ENCODE measurements at places on chromosomes 6 and 20.

GRCh38 chr20:36155629-36155971 is 1.1 kb downstream of the EPB41L1 start:
- DNase-seq: no peak

GRCh38 chr6:37624606-37625574 is 72.8 kb downstream of the MDGA1 start:
- peak; percentile 62 for DNase-seq

GRCh38 chr20:2116170-2116940 is 14.7 kb downstream of the STK35 start:
- DNase-seq: no peak

GRCh38 chr20:17142666-17143065 is 84.2 kb upstream of the PCSK2 start:
- DNase-seq: no peak

- no peak for DNase-seq
Observed at GRCh38 chr6:37523412-37523811, 23.7 kb upstream of the CCDC167 start.

DNA sequence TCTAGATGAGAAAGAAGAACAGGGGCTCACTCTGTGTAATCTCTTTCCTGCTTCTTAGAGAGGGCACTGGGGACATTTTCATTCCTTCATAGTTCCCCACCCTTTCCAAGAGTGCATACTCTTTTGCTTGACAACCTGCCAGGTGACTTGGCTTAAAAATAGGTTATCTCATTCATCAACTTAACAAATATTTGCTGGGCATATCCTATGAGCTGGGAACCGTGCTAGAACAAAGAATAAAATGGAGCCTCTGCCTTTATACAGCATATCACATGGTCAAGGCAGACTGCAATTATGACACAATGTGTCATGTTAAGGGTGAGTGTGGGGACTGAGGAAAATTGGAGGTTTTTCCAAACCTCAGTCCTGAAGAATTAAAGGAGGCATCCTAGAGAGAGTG is 209.8 kb upstream of the FOXA2 start:
- no peak for DNase-seq

DNA sequence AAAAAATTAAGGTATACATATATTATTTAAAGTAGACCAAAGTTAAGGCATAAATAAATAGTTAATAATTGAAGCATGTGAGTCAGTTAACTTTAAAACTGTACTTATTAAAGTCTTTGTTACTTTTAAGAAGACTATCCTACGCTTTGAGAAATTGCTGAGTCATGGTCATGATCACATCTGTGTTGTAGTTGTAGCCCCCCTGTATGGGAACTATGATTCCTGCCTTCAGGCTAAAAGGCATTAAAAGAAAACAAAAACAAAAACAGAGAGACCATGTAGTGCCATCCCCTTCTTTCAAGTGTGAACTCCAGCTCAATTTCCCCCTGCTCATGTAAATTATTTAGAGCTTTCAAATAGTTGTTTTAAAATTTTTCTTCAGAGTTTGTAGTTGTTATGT is 123.4 kb downstream of the FLRT3 start:
- no peak for DNase-seq

DNA sequence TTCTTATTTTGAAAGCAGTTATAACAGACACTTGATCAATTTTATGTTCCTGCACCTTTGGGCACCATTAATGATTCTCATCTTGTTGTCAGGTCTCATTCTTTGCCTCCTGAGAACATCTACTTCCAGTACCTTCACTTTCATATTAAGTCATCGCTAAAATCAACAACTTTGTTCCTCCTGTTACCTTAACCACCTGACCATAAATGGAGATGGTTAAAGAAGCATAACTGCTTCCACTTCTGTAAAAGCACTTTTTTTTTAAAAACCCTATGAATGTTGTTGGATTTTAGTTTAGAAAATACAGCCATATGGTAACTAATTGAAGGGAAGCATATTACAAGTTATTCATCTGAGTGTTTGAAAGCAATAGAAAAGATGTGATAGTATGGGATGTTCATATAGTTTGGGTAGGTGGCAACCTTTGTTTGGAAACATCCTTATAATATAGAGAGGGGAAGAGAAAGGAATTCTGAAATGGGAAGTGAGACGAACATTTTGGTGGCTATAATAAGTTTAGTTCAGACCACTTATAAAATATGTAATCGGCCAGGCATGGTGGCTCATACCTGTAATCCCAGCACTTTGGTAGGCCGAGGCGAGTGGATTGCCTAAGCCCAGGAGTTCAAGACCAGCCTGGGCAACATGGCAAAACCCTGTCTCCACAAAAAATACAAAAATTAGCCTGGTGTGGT is 53.9 kb downstream of the AFG1L start:
- no peak for DNase-seq

DNA sequence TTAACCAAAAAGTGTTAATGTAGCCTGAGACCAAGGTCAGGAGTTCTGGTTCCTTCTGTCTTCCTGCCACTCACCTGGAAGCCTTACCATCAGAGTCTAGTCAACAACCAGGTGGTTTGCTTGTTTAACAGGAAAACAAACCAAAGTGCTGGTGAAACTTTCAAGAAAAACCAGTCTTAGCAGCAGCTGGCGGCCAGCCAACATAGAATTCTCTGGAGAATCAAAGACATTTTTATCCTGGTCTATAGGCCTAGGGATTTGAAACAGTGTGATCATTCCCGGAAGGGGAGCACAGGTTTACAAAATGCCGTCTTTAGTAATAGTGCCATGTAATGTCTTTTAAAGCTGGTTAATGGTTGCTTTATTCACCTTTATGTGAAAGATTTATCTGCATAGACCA is 146.6 kb upstream of the AKIRIN2 start:
- DNase-seq: peak; percentile 42

DNA sequence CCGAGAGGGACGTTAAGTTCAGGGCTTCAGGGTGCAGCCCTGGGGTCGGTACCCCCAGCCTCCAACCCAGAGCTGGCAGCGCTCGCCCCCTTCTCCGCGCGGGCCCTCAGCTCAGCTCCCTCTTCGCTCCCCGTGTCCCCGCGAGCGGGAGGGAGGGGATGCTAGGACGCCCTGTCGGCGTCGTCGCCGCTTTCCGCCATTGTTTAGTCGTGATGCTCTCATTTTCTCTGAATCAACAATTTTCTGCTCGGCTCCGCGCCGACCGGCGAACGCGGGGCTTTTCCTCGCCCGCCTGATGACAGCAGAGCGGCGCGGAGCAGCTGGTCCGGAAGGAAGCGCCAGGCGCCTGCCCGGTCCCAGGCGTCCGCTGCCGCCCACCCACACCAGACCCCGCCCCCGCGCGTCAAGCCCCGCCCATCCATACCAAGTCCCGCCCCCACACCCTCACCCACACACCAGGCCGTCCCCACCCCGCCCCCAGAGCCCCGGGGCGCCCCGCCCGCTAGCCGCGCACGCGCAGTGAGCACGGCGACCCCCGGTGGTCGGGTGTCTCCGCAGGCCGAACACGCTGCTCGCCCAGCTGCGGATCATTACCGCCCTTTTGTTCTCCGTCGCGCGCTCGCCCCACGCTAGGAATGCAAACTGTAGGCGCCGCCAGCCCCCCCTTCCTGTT is 50.1 kb upstream of the SLC32A1 start:
- DNase-seq: peak; percentile 71

DNA sequence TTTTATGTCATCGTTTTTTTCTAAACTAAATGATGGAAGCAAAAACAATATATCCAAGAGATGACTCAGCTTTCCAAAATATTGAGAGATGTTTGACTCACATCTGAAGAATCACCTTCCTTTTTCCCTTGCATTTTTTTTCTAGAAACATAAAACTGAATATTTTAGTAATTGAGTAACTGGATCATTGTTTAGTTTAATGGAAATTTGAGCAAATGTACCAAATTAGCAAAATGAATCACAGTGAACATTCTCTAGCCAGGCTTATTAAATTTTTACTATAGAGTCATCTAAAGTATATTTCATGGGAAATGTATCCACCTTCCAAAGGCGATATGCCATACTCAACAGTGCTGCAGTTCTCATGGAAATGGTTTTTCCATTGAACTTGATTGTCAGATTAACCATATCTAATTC is 145.5 kb downstream of the TENT5A start:
- no peak for DNase-seq

GRCh38 chr6:114276783-114277182 is 66.0 kb downstream of the HS3ST5 start:
- DNase-seq: no peak

GRCh38 chr6:105988321-105988720 is 97.8 kb upstream of the PRDM1 start:
- DNase-seq: no peak

DNA sequence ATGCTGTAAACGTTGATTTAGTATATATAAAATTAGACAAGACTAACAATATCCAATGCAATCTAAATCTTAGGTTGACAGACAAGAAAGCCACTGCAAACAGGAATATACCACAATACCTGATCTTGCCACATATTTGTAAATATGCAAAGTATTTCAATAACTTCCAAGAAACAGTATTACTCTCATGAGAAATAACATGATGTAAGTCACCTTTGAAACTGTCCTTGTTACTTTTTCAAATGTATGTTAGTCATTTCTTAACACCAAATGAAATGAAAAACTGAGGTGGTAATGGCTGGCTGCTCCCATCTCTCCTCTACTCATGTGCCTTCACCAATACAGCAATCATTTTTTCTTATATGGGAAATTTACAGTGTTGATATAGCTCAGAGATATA is 118.7 kb downstream of the ATG5 start:
- no peak for DNase-seq

GRCh38 chr6:112663698-112664097 is 316.6 kb downstream of the RFPL4B start:
- DNase-seq: no peak

DNA sequence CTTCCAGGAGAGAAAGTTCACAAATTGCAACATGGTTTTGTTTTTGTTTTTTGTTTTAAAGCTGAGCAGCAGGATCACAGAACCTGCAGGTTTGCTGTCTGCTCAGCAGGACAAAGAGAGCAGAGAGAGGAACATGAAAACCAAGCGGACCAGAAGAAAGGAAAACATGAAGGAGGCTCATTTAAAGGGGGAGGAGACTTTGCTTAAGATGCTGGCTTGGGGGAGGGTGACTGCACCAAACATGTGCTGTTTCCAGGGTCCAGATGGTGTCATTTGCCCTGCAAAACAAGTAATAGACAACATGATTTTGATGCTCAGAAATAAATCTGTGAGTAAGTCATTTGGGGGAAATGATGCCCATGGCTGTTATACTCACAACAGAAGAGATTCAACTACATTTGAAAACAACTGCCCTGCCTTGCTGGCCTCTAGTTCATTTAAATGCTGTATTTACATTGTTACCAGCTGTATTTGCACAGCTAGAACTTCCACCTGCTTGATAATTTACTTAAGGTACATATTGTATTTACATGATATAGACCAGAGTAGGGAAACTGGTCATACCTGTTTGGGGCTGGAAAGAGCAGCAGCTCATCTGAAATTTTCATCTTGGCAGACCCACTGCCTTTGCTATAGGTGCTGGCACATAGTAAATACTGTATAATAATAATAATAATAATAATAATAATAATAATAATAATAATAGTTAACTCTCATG is 32.2 kb upstream of the CHD6 start:
- DNase-seq: no peak

DNA sequence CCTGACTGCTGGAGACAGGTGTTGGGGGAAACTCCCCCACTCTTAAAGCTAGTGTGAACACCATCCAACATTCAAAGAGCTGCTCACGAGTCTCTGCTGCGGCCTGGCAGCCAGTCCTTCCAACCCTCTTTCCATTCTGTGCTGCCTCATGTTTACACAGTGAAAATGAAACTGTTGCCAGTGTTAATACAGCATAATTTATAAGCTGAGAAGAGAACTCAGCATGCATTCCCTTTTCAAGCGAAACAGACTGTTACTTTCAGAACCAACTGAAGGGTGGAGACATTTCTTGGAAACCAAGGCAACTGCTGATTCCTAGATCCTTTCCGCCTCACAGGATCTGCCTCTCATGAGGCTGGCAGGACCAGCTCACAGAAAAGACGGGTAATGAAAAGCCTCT is 533.8 kb upstream of the ID4 start:
- DNase-seq: no peak

GRCh38 chr20:44137266-44137801 is 49.7 kb downstream of the JPH2 start:
- DNase-seq: no peak

GRCh38 chr20:48789781-48790472 is 37.9 kb downstream of the PREX1 start:
- DNase-seq: no peak

GRCh38 chr20:14446446-14446845 is 109.0 kb upstream of the FLRT3 start:
- DNase-seq: no peak

GRCh38 chr6:106743612-106744011 is 114.2 kb downstream of the QRSL1 start:
- DNase-seq: no peak

GRCh38 chr6:79515436-79515835 is 21.8 kb downstream of the LCA5 start:
- no peak for DNase-seq

- peak; percentile 64 for DNase-seq
Observed at GRCh38 chr6:119312875-119313338, 36.7 kb downstream of the MAN1A1 start.

DNA sequence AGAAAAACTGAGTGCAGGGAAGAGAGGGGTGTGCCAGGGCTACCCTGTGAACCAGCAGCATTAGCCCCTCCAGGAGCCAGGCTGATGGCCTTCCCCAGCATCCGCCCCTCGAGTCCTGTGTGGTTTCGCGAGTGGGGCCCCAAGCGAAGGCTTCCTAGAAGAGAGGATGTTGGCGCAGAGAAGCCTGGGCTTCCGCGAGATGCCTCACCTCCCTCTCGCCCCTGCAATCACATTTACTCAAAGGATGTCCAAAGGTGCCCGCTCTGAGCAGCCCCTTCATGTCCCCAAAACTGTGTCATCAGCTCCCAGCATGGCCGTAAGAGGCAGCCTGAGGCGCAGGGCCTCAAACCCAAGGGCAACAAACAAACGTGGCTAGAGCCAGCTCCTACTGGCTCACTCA is 111.7 kb downstream of the PREX1 start:
- no peak for DNase-seq

DNA sequence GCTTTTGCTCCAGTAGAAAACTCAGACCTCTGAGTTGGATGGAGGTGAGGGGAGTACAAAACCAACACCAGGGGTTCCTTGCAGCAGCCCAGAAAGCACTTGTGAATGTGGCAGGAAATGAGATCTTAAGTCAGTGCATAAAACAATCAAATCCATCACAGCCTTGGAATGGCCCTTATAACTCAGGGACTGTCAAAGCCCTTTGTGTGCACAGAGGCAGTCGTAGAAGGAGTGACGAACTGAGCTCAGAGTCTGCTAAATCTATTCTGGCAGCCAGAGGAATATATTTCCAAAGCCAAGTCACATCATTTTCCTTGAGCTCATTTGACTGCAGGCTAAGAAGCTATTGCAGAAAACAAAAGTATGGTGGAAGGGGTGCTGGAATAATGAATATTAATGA is 676.6 kb downstream of the DHX35 start:
- DNase-seq: no peak

DNA sequence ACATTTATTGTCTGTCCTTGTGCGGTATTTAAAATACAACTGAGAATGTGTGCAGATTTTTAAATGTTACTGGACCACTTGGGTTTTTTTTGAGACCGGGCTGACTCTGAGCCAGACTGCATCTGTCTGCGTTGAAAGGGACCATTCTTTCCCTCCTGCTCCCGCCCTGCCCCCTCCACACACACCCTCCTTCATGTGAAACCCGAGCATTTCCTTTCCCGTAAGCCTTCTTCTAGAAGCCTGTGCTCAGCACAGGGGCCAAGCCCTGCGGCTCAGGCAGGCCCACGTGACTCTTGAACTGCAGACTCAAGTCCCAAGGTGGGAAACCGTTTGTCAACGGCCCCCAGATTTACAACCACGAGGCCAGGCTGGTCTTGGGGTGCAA is 82.7 kb upstream of the FOXC1 start:
- DNase-seq: no peak

- DNase-seq: no peak
Observed at GRCh38 chr6:31652925-31653724, 664 bp upstream of the BAG6 start.
